Motor neuron (in vitro differentiated cells): ENCODE measurements at places on chromosomes 12 and 14.

GRCh38 chr14:90722590-90722989, 93.6 kb downstream of the TTC7B start:
- no peak for ATAC-seq

- ATAC-seq = no peak
Observed at GRCh38 chr12:110343736-110344555, 59.6 kb downstream of the ANAPC7 start.

DNA sequence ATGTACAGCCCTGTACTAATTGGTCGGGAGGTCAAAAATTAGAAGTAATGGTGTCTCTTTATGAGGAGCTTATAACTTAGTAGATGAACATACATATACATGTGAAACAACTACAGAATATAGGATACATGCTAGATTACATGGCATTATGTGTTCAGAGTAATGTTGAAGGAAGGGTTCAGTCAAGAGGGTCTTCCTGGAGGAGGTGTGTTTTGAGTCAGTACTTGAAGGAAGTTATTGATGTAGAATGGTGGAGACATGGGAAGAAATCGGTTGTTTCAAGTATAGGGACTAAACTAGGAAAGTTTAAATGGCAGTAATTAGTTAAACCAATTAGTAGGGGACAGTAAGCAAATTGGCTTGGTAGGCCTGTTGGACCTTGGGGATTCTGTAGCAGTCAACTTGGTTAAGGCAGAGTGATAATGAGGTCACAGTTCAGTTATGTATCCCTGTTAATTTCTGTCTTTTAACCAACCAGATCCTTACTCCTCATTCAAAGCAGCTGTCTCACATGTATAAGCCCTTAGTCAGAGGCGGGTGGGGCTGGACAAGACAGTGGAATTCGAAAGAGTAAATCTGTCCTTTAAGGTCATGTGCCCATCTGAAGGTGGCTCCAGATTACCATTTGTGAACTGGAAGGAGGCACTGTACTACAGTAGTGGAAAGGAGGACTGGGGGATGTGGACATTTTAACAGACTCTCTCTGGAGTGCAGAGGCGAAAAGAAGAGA, 3.5 kb upstream of the ANKRD52 start:
- no peak for ATAC-seq

- ATAC-seq = no peak
Observed at GRCh38 chr14:61588419-61588901, 106.9 kb upstream of the HIF1A start.

DNA sequence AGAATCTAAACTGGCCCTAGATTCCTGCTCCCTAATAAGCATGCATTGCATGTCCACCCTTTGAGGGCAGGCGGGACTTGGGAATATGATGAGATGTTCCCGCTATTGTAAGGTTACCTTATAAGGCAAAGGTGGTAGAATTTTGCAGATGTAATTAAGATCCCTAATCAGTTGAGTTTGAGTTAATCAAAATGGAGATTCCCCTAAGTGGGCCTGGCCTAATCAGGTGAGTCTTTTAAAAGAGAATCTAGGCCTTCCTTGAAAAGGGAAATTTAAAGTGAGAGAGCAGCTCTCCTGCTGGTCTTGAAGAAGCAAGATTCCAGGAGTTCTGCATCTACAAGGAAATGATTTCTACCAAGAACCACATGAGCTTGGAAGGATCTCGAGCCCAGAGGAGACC, 83.4 kb downstream of the DICER1 start:
- ATAC-seq = no peak

DNA sequence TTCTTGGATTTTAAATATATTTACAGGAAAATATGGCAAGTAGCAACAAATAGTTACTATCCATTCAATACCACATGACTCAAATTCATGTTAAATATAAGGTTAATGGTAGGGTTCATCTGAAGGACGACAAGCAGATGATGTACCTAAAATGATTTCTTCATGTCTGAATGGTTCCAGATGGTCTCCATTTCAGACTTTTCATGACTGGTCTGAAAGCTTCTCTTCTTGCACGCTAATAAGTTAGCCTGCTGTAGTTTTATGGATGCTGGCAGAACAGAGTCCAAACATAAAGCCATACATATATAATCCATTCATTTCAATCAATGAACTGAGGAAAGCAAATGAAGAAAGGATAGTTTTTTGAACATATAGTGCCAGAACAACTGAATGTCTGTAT, 257.0 kb upstream of the MGAT4C start:
- ATAC-seq = no peak

DNA sequence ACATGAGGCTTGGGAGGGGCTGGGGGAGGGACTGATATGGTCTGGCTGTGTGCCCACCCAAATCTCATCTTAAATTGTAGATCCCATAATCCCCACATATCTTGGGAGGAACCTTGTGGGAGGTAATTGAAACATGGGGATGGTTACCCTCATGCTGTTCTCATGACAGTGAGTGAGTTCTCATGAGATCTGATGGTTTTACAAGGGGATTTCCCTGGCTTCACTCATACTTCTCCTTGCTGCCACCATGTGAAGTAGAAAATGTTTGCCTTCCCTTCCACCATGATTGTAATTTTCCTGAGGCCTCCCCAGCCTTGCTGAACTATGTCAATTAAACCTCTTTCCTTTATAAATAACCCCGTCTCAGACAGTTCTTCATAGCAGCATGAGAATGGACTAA, 362.9 kb downstream of the PCNX1 start:
- ATAC-seq = no peak
